ENCODE measurements at places on chromosomes 11 and 22.

DNA sequence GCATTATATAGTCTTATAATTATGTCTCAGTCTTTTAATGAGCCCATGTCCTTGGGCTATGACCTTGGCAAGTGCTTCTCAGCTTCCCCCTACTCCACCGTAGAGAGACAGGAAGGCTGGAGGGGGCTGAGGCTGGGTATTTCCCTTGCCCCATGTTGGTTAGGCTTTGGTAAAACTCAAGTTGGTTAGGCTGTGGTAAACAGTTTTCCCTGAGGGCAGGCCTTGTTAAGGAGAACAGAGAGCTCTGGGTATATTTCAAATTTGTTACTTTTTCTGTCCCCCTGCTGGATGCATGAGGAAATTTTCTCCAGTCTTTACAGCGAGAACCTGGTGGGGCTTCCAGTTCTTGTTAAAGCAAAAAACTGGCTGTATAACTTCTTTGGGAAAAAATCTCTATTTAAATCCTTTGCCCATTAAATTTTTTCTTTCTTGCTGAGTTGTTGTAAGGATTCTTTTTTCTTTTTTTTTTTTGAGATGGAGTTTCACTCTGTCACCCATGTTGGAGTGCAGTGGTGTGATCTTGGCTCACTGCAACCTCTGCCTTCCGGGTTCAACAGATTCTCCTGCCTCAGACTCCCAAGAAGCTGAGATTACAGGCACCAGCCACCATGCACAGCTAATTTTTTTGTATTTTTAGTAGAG, 12.2 kb upstream of the DCHS1 start:
- no peak for DNase-seq

GRCh38 chr11:126011265-126011664, 51.4 kb downstream of the CDON start:
- DNase-seq = no peak

- DNase-seq = no peak
These were observed 125.3 kb upstream of the TIMP3 start for GRCh38 chr22:32676191-32676590.

GRCh38 chr22:43618517-43618916, 193.6 kb downstream of the EFCAB6 start:
- no peak for DNase-seq

DNA sequence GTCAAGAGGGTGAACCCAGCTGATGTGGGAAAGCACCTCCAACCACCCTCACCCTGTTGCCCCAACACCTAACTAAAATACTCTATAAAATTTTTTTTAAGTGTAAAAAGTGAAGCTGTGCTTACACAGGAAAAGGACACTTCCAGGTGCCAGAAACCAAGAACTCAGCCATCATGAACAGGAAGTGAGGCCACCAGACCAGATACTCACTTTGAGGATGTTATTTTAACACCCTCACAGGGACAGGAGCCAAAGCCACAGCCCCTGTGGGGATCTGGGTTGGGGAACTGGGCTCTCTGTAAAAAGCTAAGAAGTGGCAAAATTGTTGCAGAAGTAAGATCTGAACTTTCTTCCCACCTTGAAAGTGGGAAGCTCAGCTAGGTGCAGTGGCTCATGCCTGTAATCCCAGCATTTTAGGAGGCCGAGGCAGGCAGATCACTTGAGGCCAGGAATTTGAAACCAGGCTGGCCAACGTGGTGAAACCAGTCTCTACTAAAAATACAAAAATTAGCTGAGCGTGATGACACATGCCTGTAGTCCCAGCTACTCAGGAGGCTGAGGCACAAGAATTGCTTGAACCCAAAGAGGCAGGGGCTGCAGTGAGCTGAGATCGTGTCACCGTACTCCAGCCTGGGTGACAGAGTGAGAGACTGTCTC, 3.8 kb downstream of the RSPH14 start:
- DNase-seq = no peak

DNA sequence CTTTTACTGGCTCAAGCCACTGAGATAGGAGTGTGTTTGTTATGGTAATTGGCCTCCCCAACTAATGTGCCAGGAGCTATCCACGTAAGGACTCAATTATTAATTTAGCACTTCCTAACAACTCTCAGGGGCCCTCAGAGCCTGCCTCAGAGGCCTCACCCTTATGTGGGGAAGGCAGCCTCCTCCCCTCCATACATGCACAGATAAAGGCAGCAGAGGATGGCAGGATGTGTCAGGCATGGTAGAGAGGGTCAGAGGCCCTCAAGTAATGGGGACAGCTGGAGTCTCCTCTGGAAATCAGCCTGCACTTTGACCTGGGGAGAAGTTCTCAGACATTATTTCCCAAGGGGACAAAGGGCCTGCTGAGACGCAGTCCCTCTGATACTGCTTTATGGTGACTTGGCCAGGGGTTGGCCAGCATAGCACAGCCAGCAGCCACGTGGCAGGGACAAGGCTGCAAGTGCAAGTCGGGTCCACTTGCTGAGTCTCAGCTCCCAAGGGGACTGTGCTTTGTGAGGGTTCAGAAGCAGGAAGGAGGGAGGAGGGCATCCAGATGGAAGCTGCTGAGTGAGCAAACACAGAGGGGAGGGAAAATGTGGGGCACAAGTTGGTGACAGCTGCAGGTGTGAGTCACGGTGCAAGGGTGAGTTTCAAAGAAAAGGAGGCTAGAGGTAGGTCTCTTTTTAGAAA, 17.0 kb downstream of the MOGAT2 start:
- no peak for DNase-seq

DNA sequence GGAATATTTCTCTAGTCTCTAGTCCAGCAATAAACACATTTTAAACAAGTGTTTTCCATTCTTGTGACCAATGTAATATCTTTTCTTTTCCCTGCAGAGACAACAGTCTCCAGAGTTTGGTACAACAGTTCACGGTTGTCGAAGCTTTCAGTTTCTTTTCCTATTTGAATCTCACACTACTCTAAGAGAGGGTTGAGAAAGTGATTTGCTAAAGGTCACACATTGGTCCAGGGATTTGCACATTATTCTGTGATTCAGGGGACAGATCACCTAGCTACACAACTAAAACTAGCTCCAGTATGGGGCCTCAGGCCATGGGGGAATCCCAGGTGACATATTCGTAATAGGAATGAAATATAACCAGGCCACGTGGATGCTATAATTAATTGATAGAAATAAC, 132.5 kb downstream of the HIPK3 start:
- DNase-seq = no peak

DNA sequence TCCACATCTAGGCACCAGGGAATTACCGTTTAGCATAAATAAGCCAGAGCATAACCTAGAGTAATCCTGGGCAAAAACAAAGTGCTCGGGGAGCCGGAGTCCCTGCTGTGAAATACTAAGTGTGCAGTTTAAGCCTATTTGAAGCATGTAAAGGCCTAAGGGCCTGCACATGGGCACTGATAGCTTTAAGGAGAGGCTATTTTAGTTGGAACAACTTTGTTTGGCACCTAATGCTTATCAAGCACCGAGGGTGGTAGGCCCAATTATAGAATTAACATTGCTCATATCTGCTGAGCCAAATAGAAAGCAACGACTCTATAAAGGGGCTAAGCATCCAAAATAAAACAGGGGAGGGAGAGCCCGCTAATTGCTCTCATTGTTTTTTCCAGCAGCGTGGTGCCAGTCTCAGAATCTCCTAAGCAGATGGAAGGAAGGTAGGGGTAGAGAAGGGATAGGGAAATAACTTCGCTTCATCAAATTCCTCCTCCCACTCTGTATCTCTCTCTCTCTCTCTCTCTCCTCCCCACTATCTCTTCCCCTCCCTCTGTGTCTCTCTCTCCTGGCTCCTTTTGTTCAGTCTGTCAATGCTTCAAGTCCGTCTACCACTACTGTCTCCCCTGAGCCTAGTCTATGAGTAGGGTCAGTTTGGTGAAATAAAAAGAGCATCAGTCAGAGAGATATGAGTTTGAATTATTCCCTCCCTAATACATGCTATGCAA, 292.8 kb downstream of the NXPE2 start:
- peak; percentile 51 for DNase-seq

- DNase-seq = no peak
These were observed 149.3 kb downstream of the TMEM135 start for GRCh38 chr11:87187076-87187475.

GRCh38 chr11:115670538-115671205, 166.5 kb upstream of the CADM1 start:
- DNase-seq = peak; percentile 96

DNA sequence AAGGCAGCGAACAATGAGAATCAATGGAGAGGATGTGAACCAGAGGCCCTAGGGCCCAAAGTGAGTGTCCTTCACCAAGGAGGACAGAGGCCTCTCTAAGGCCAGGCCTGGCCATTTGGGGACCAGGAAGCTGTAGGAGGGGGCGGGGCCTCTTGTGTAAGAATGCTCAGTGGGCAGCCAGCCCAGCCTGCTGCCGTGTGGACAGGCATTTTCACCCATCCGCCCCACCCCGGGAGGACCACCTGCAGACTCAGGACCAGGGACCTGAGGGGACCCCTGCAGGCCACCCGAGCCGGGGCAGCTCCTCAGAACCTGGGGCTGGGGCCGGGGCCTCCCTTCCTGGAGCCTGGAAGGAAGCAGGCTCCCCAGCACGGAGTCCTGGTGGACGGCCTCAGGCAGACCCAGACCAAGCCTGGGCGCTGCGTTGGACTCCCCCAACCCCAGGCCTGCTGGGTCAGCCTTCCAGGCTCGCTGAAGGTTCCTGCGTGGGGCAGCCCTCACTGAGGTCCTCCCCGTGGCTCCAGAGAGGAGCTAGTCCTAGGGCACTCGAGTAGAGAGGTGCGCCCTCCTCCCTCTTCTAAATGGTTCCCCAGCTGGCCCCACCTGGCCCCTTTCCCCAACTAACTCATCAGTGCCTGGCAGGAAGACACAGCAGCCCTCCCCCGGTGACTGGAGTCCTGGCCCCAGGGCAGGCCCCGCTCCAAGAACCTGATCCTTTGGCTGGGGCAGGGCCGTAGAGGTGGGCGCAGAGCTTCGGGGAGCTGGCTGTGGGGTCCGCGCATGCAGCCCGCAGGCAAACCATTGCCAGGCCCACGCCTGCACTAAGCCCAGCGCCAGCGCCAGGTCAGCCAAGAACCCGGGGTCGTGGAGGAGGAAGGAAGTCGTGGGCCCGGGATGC, 1.5 kb upstream of the TRABD start:
- no peak for DNase-seq

DNA sequence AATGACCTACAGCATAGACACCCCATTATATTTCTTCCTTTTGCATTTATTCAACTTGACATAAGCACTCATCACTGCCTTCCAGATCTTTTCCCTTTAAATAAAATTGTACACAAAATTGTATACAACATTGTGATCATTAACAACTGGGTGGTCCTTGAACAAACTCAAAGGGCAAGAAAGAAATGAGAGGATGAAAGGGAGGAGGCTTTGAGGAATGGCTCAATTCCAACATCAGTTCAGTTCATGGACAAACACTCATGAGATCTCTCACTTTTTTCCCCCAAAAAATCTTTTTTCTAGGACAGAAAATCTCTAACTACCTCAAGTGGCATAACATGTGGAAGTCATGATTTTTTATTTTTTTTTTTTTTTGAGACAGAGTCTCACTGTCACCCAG, 113.7 kb downstream of the PLEKHA7 start:
- DNase-seq = no peak

DNA sequence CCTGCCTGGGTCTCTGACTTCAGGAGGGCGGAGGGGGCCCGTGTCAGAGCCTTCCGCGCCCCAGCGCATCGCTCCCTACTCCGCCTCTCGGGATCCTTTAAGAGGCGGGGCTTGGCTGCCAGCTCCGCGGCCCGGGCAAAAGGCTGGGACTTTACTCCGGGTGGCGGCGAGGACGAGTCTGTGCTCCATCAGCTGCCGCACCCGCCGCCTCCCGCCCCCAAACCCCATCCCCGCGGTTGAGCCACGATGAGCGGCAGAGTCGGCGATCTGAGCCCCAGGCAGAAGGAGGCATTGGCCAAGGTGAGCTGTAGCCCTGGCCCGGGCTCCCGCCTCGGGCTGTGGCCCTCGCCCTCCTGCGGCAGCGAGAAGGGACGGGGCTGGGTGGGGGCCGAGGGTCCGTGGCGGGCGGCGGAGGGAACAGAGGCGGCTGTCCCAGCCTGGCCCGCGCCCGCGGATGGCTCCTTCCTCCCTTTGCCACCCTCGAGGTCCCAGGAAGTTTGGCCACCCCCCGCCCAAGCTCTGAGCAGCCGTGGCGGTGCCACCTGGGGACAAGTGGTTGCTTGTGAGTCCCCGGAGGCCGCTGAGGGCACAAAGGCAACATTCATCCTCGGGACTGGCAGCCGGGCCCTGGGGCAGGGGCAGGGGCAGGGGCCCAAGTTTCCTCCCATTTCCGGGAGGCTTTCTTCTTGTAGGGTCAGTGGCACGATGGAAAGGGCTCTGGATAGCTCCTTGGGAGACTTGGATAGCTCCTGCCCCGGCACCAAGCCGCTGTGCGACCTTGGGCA, at the start of gene SEC14L2:
TSS of gene SEC14L2 (plus strand) at position 148 of the 785 bp plus-strand sequence. CDS start at position 247, 99 bp downstream.
- peak; percentile 38 for DNase-seq

DNA sequence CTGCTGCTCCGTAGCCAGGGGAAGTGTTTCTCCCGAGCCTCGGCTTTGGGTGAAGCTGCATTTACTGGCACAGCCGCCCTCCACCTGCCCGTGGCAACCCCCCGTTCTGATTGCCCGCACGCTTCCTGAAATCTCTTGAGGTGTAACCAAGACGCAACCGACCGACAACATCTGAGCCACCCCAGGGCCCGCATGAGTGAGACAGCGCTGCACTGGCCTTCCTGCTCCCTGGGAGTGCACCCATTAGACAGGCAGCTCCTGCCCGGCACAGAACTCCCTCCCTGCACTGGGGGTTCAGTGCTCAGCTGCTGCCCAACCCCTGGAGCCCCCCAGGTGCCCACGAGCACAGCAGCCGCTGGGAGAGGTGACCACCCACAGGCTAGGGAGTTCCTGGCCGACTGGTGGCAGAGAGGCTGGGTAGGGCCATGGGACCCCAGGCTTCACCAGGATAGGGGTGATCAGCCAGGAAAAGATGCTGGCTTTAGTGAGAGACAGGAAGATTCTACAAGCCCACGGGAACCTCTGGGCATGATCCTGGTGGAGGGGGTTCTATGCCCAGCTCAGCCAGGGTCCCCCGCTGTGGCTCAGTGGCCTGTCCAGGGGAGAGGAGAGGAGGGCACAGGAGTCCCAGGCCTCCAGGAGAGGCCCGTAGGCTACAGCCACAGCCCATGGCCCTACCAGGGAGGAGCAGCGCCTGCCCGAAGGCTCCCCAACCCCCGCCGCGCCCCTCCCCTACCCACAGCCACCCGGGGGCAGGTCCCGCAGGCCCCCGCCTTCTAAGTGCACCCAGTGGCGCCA, 14.6 kb downstream of the PLXNB2 start:
- DNase-seq = no peak

GRCh38 chr11:26891501-26891900, 102.4 kb upstream of the FIBIN start:
- no peak for DNase-seq

Measured in COR-L47 (cell line).